T-helper 2 cell treated with Interferon-gamma antibody and Interleukin-4, amounts not matched to agents 100 ng/mL and 5 ng/mL, for 36 hours (primary cell): ENCODE measurements at places on chromosomes 2 and 18. TPM values are rescaled to one million over a fixed set of nuclear protein-coding genes. Genes with fewer than 3 reads are reported as not detected.

The C18orf32 gene
- 18.4 and 26.4 TPM in 2 replicates for total RNA-seq

The LOXHD1 gene
- total RNA-seq = not detected in 2 replicates

The DTYMK gene
- 84.7 and 85.7 TPM in 2 replicates for total RNA-seq

The SLC9A4 gene
- 0.11 and 0.18 TPM in 2 replicates for total RNA-seq

The ALKAL2 gene
- 0.80 and 2.1 TPM in 2 replicates for total RNA-seq

The RABL2A gene
- total RNA-seq = 27.6 and 29.6 TPM in 2 replicates

The SNTG2 gene
- total RNA-seq = 0.57 TPM in 1 of 2 replicates, not detected in the other

The PCARE gene
- total RNA-seq = not detected in 2 replicates

The SERPINB10 gene
- not detected in 2 replicates for total RNA-seq

The SLC14A1 gene
- total RNA-seq = 2.4 and 2.8 TPM in 2 replicates

The GPC1 gene
- 7.6 TPM in 2 replicates for total RNA-seq
